ENCODE measurements at places on chromosomes 12 and 14.

GRCh38 chr12:51529651-51529970 lies 61.4 kb upstream of the SCN8A start:
- DNase-seq = peak; percentile 59

DNA sequence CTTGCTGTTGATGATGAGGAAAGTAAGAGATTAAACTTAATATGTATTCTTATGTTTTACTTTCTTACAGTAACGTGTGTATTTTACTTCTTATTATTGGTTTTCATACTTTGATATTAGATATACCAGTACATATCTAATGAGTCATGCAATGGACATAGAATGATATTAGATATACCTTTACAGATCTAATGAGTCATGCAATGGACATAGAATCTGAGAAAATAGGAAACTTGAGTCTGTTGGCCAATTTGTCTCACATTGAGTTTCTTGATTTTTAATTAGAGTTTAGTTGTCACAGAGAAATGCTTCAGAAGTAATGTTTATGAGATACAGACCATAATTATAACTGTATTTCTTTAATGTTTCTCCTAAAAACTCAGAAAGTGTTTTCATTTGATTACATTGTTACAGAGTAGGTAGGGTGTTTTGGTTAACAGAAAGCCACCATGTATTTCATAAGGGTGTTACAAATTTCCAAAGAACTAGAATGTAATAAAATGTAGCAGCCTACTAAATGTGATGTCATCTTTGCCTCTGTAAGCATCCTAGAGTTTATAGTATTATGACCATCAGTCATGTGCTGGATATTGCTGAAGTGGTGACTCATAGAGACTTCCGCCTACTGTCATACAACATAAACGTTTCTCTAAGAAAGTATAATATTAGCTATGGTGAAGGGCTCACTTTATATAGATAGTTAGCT lies 3.0 kb downstream of the GAS2L3 start:
- DNase-seq = peak; percentile 58

DNA sequence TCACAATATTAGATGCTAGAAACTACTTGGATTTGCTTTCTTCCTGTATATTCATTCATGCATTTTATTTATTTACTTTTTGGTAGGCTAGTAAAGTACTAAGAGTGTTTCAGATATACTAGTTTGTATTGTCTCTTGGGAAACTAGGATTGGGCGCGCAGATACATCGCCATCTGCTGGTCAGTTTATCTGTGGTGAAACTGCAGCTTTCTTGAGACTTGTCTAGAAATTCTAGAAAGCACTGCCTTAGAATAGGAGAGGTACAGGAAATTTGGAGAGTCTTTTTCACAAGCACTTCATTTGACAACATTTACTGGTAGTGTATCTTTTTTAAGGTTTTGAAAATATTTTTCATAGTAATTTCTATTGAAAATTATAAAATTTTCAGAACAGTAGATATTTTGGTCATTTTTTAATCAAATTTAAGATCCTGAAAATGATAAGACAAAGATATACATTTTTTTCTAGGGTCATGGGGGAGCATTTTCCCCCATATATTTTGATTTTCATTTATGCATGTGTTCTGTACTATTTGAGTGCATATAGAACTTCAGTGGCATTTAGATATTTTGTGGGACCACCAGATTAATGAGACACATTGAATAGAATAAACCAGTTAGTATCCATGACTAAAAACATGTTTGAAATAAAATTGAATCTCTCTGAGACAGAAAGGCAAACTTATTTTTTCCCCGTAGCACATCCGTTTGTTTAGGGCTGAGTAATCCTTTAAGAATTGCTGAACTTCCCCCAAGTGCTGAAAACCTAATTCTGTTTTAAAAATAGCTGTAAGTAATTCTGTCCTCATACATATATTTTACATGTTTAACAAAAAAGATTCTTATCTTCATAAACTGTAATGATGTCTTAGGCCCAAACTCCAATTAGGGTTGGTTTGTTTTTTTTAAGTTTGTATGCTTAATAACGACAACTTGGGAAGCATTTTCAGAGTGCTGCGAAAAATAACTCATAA lies 44.5 kb downstream of the SLC38A6 start:
- peak; percentile 73 for DNase-seq

GRCh38 chr12:95446506-95446900 lies 27.4 kb upstream of the METAP2 start:
- no peak for DNase-seq

- no peak for DNase-seq
These were observed 152.1 kb upstream of the GSC start for GRCh38 chr14:94921882-94922585.

DNA sequence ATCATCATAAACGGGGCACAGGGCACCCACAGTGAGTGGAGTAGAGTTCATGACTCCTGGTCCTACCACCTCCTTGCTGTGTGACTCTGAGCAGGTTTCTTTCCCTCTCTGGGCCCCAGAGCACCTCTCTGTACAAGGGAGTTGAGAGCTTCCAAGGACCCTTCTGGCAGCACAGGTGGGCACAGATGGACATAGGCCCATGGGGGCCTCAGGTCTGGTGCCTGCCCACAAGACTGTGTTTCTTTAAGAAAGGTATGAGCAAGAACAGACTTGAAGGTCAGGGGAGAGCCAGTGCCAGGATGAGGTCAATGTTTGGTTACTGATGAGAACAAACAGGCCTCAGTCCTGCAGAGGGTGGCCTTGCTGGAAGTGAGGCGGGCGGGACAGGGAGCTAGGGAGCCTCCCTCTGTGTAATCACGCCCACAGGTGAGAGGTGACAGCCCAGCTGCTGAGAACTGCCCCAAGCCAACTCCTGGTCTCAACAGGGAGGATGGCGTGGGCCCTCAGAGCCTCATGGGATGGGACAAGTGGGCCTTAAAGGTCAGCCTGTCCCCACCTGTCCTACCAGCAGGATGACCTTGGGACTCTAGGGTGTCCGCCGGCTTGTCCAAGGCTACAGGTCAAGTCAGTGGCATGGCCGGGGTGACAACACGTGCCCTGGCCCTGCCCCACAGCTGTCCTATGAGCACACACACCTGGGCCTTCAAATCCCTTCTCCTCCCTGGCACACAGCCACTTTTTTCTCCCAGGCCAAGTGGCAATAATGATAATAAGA lies 49.1 kb downstream of the CCDC85C start:
- DNase-seq = no peak

- DNase-seq = no peak
These were observed 96.7 kb upstream of the PSMC1 start for GRCh38 chr14:90159688-90160087.

DNA sequence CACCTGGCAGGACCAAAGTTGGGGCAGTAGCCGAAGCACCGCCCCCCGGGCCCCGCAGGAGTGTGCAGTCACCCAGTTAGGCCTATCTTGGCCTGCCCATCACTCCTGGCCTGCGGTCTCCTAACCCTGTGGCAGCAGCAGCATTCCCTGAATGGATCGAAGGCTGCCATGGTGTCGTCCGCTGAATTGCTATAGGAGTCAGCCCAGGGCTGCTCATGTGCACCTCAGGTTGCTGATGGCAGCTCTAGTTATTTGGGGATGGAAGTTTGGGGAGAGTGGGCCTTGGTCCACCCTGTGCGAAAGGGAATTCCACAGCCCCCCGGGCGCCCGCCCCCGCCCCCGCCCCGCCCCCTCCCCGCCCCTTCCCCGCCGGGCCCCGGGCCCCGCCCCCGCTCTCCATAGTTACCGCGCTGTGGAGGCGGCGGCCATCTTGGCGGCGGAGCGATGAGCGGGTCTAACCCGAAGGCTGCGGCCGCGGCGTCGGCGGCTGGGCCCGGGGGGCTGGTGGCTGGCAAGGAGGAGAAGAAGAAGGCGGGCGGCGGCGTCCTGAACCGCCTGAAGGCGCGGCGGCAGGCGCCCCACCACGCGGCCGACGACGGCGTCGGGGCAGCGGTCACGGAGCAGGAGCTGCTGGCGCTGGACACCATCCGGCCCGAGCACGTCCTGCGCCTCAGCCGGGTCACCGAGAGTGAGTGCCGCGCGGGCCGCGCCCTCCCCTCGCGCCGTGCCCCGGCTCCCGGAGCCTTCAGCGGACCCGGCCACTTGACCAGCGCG lies at the start of gene UNC119B:
Gene UNC119B, plus strand, starts transcription at position 428 of the 774 bp plus-strand sequence. Its CDS starts 17 bp downstream, at position 445.
- peak; percentile 67 for DNase-seq

GRCh38 chr14:22314183-22314820 lies 274.7 kb downstream of the DAD1 start:
- DNase-seq = peak; percentile 63

GRCh38 chr12:8471090-8471489 lies 15.3 kb downstream of the CLEC6A start:
- DNase-seq = no peak

GRCh38 chr12:55940065-55940732 lies 9.2 kb downstream of the DGKA start:
- peak; percentile 86 for DNase-seq

- DNase-seq = no peak
These were observed 10.6 kb upstream of the NCOR2 start for GRCh38 chr12:124577986-124578385.

DNA sequence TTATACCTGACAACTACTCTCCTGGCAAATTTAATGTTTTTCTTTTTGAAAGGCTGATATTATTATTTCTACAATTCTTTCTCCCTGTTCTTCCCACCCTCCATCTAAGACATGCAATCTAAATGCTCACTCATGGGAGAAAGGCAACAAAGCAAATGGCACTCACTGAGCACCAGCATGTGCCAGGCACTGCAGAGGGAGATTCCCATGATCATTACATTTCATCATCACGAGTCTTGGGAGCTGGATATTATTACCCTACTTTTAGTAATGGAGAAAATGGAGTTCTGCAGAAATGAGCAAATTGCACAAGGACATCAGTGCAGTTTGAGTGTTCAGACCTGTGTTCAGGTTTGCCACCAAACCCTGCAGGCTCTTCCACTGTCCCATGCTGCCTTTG lies 27.9 kb downstream of the PPM1H start:
- DNase-seq = no peak

DNA sequence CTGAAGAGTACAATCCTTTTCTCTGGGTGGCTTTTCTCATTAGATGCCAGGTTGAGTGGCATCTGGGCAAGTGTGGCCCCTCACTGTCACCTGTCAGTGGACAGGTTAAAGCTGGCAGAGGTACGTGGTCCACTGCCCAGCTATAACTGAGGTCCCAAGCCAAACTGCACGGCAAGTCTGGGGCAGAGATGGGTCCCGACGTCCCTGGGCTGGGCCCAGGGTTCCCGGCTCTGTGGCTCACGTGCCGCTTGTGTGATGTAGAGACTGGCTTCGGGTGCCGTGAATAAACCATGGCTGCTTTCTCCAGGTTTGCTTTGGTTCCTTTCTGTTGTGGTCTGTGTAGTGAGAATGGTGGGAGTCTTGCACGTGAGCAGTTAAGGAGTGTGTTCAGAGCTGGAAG lies 77.7 kb downstream of the WDR20 start:
- DNase-seq = no peak

DNA sequence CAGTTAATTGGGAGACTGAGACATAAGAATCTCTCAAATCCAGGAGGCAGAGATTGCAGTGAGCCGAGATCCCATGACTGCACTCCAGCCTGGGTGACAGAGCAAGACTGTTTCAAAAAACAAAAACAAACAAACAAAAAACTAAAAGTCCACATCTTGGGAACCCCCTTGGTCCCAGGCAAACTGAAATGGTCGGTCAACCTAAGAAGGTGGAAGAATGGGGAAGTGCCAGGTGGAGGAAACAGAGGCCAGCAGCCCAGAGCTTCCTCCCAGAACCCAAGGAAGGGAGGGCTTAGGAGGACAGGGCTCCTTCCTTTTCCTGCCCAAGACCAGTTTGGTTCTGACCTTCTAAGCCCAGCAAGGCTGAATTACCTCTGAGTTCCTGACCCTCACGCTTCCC lies 121.0 kb upstream of the FUT8 start:
- no peak for DNase-seq

- DNase-seq = no peak
These were observed 20.1 kb upstream of the TBK1 start for GRCh38 chr12:64431791-64432190.

DNA sequence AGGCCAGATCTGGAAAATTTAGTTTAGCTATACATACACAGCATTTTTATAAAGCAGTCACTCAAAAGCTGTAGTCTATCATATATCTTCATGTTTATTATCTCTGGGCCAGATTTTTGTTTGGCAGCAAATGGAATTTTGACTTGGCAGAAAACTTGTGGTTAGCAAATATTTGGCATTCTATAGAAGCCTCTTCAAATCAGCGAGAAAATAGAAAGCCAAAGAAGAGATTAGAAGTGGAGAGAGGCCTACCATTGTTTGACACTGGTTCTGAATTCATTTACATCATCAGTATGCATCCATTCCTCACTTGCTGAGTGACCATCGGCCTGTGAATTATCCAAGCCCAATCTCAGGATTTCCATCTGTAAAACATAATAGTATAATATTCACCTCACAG lies 1077.6 kb downstream of the GALC start:
- no peak for DNase-seq

DNA sequence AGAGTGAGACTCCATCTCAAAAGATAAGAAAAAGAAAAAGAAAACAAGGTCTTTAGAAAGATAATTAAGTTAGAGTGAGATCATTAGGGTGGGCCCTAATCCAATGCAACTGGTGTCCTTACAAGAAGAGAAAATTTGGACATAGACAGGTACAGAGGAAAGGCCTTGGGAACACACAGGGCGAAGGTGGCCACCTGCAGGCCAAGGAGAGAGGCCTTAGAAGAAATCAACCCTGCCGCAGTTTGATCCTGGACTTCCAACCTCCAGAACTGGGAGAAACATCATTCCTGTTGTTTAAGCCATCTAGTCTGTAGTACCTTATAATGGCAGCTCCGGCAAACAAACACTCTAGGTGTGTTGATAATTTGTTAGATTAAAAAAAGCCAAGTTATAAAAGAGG lies 491.9 kb downstream of the MED13L start:
- no peak for DNase-seq

- DNase-seq = no peak
These were observed 132.7 kb upstream of the DYRK2 start for GRCh38 chr12:67515679-67516340.

DNA sequence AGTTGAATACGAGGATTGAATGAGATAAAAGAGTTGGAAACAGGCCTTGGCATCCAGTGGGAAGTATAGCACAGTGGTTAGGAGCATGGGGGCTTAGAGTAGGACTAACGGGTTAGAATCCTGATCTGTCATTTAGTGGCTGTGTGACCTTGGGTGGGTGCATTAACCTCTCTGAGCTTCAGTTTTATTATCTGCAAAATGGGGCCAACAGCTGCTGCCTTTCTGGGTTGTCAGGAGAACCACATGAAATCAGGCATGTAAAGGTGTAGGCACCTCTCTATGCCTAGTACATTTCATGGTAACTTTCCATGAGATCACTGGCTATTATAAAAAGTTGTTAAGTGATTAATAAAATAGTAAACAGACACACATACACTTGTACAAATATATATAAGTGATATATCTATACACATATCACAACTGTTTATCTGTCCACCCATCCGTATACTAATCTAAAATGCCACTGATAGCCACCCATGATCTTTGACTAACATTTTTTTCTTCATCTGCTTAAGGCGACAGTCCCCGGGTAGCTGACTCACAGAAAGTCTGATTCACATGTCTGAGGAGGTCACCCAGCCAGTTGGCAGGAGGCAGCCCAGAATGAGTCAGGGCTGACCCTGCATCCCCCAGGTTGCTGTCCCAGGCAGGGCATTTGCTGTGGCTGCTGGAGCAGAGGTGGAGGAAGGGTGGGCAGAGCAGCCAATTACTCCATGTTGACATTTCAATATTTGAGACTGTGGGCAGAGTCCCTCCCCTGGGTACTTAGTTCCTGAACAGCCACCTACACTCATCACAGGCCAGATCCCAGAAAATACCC lies 125.6 kb upstream of the NOS1 start:
- DNase-seq = peak; percentile 31
